ENCODE measurements at places on chromosomes 11 and 22. TPM values are rescaled to one million over a fixed set of nuclear protein-coding genes. Genes with fewer than 3 reads are reported as not detected.

PTPRCAP gene
- 6.1 TPM for total RNA-seq

PHOX2A gene
- 0.92 TPM for total RNA-seq

NLRP14 gene
- 0.60 TPM for total RNA-seq

TREH gene
- not detected for total RNA-seq

SNX19 gene
- total RNA-seq = 53.1 TPM

FGF4 gene
- not detected for total RNA-seq

SLC22A6 gene
- not detected for total RNA-seq

NTM gene
- total RNA-seq = 1.1 TPM

C22orf15 gene
- total RNA-seq = 0.07 TPM

KCNJ4 gene
- 27.5 TPM for total RNA-seq

ANO3 gene
- not detected for total RNA-seq

SIK2 gene
- total RNA-seq = 14.2 TPM

Data from cardiac muscle cell (in vitro differentiated cells and primary cell).